ENCODE measurements at places on chromosomes 3 and 15. TPM values are rescaled to one million over a fixed set of nuclear protein-coding genes. Genes with fewer than 3 reads are reported as not detected.

Gene LSAMP
- total RNA-seq = 1.7 TPM

Gene SPATA12
- total RNA-seq = not detected

Gene TRAT1
- 1.5 TPM for total RNA-seq

Gene IL5RA
- 0.19 TPM for total RNA-seq

Gene SLC6A11
- total RNA-seq = 0.16 TPM

Gene PLXND1
- 195 TPM for total RNA-seq

Gene ADAMTSL3
- total RNA-seq = 2.9 TPM

Gene AP3B2
- total RNA-seq = 3.4 TPM

Gene ECE2
- not detected for total RNA-seq

Gene TF
- 13.9 TPM for total RNA-seq

Gene NR1I2
- total RNA-seq = 0.68 TPM

Gene CNTN4
- total RNA-seq = 4.3 TPM

Gene SLC12A1
- not detected for total RNA-seq

Gene BHLHE40
- 16.8 TPM for total RNA-seq

Gene SNURF
- total RNA-seq = 1.9 TPM

Gene PLCB2
- 13.8 TPM for total RNA-seq

Gene CFAP100
- total RNA-seq = not detected

Gene SCAMP5
- 1.3 TPM for total RNA-seq

Gene FBLN2
- 439 TPM for total RNA-seq

Gene PCLAF
- not detected for total RNA-seq

Gene NLGN1
- total RNA-seq = 5.1 TPM

Gene CHST13
- total RNA-seq = 0.66 TPM

Gene LRRC3B
- total RNA-seq = not detected

Gene LRRC34
- total RNA-seq = 13.2 TPM

Gene RAP2B
- 28.2 TPM for total RNA-seq

Gene CHRNA3
- not detected for total RNA-seq
